Type B pancreatic cell (in vitro differentiated cells): ENCODE measurements at places on chromosomes 16 and 17.

DNA sequence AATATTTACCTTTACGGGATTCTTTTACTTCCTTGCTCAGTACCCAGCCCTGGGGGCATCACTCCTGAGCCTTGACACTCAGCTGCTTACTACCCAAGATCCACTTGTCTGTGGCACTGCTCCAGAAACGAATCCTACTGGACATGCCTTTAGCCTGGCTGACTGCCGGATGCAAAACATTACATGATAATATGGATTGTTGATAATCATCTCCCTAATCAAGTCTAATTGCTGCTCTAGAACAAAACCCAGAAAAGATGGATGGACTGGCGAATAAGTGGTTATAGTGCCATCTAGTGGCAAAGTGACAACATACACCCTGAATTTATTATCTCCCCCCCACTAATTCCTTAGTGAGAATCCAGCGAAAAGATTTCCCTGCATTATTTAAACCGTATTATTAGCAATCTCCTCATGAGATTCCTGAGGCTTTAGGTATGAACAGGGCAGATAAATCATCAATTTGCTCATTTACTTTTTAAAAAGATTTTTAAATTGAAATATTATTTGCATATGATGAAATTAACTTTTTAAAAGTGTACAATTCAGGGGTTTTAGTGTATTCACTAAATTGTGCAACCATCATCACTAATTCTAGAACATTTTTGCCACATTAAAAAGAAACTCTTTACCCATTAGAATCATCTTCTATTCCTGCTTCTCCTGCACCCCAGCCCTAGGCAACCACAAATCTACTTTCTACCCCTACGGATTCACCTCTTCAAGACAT, 61.6 kb downstream of the RGS9 start:
- no peak for DNase-seq

GRCh38 chr16:6625606-6626005, 707.0 kb upstream of the RBFOX1 start:
- DNase-seq = no peak

DNA sequence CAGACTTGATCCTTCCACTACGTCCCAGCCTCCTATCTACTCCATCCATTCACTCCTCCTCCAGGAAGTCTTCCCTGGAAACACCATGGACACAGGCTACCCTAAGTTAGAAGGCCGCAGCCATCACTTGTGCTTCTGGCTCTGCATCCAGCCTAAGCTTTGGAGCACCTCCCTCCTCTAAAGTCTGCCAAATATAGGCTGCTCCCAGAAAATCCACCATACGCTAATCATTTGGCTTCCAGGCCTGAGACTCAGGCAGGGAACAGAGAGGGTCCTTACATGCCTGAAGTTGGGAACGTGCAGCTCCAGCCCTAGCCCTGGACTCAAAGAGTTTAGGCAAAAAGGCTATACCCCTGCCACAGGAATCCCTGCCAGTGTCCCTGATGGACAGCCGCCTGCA, 6.7 kb downstream of the PCGF2 start:
- DNase-seq = no peak

DNA sequence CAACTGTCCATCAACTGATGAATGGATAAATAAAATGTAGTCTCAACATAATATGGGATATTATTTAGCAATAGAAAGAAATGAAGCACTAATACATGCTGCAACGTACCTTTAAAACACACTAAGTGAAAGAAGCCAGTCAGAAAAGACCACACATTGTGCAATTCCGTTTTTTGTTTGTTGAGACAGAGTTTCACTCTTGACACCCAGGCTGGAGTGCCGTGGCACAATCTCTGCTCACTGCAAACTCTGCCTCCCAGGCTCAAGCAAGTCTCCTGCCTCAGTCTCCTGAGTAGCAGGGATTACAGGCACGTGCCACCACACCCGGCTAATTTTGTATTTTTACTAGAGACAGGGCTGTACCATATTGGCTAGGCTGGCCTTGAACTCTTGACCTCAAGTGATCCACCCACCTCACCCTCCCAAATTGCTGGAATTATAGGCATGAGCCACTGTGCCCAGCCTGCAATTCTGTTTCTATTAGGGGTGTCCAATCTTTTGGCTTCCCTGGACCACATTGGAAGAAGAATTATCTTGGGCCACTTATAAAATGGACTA, 40.1 kb downstream of the SCNN1B start:
- no peak for DNase-seq

GRCh38 chr16:75948441-75948840, 222.2 kb upstream of the CPHXL start:
- DNase-seq = no peak

- DNase-seq = no peak
Observed at GRCh38 chr16:84700446-84701300, 873 bp downstream of the USP10 start.

GRCh38 chr17:69050999-69051775, 9.5 kb downstream of the ABCA9 start:
- DNase-seq = no peak

- no peak for DNase-seq
Observed at GRCh38 chr16:55426865-55427484, 52.0 kb upstream of the MMP2 start.

- DNase-seq = no peak
Observed at GRCh38 chr16:75003931-75004330, 5.1 kb downstream of the ZNRF1 start.

- DNase-seq = no peak
Observed at GRCh38 chr16:86431540-86431939, 78.8 kb upstream of the FOXF1 start.

GRCh38 chr17:57638284-57638683, 106.8 kb downstream of the CCDC182 start:
- DNase-seq = no peak

DNA sequence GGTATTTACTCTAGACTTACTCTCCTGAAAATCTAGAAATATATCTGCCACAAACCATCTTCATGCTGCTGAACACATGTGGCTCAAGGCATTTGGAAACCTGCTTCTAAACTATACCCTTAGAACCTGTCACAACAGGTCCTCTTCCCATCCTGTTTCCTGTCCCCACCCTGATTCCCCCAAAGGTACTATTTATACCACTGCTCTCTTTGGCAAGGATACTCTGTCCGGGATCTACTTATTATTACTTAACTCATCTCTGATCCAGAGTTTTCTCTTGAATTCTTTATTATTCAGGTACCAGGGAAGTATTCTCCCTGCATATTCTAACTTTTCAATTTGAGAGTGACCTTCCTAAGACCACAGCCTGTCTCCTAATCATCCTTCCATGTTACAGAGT, 33.4 kb downstream of the TRAF4 start:
- DNase-seq = no peak

GRCh38 chr17:49878931-49879904, 31.3 kb upstream of the TAC4 start:
- DNase-seq = no peak

DNA sequence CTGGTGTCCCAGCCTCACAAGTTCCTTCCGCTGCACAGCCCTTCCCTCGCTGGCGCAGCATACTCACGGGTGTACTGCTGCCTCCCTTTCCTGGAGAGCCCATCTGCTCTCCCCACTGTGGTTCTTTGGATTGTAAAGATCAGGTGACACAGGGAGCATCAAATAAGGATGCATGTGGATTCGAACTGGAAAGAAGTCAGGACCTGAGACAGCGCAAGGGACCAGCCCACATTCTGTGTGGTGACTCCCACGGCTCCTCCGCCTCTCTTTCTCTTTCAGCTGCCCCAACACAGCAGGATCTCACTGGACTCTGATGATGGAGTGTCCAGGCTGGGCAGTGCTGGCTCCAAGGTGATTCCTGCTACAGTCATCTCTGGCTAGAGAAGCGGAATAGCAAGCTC, 8.1 kb downstream of the LDAF1 start:
- DNase-seq = no peak
